ENCODE measurements at places on chromosomes 1 and 21. TPM values are rescaled to one million over a fixed set of nuclear protein-coding genes. Genes with fewer than 3 reads are reported as not detected.

HTR6 gene
- total RNA-seq: not detected

HOOK1 gene
- total RNA-seq: not detected

CD164L2 gene
- not detected for total RNA-seq

LGR6 gene
- not detected for total RNA-seq

CEP104 gene
- 14.3 TPM for total RNA-seq

VHLL gene
- 0.28 TPM for total RNA-seq

KIAA0040 gene
- under 0.01 TPM for total RNA-seq

FABP3 gene
- total RNA-seq: 5.6 TPM

SLC30A2 gene
- total RNA-seq: not detected

COL8A2 gene
- total RNA-seq: 0.54 TPM

KIF26B gene
- 0.83 TPM for total RNA-seq

ENAH gene
- total RNA-seq: 86.9 TPM

FASLG gene
- total RNA-seq: 0.28 TPM

TRIM17 gene
- total RNA-seq: not detected

REG4 gene
- total RNA-seq: not detected

IQGAP3 gene
- total RNA-seq: 13.6 TPM

ROR1 gene
- total RNA-seq: 10.0 TPM

EFNA3 gene
- total RNA-seq: 0.56 TPM

SLAMF6 gene
- total RNA-seq: not detected

WNT9A gene
- 0.18 TPM for total RNA-seq

HES3 gene
- total RNA-seq: not detected

OR2L5 gene
- not detected for total RNA-seq

C8B gene
- total RNA-seq: not detected

CNR2 gene
- not detected for total RNA-seq

PRKACB gene
- 14.2 TPM for total RNA-seq

MAB21L3 gene
- total RNA-seq: not detected

ST6GALNAC5 gene
- 3.4 TPM for total RNA-seq
